ENCODE measurements at places on chromosomes 11 and 22.

DNA sequence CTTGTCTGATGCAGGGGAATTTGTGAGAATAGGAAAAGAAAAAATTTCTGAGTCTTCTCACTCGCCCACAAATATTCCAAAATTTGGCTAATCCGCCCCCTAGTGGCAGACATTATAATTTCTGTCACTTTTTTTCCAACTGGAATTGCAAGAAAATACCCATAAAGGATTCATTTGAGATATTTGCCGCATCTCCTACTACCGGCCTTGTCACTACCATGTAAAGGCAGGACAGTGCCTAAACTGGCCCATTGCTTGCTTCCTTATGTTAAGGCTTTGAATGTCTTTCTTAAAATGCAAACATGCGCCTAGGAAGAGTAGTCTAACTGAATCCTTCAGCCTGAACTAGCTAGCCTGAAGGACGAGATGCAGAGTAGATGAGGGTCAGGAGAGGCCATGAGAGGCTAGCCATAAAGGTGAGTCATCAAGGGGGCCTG is 9.3 kb upstream of the CEP295 start:
- no peak for DNase-seq

GRCh38 chr22:21000207-21000986 is 1.5 kb downstream of the THAP7 start:
- no peak for DNase-seq

- DNase-seq = no peak
These were observed 156.7 kb downstream of the CTTN start for GRCh38 chr11:70555078-70555477.

GRCh38 chr22:38879108-38879729 is 7.2 kb upstream of the CBX6 start:
- DNase-seq = no peak

DNA sequence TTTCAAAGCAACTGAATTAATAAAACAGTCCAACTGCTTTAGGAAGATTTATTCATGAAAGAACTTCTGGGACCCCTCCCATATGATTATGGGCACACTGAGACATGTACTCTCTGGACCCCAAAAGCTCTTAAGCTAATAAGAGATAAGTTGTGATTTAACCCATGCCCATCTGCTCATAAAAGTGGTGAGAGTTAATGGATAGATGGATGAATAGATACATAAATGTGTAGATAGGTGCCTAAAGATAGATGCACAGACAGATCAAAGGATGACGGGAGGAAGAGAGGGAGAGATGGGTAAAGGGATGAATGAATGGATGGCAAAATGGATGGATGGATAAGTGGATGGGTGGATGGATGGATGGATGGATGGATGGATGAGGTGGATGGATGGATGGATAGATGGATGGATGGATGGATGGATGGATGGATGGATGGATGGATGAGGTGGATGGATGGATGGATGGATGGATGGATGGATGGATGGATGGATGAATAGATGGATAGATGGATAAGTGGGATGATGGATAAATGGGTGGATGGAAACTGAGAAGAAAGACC is 29.4 kb upstream of the TH start:
- no peak for DNase-seq

DNA sequence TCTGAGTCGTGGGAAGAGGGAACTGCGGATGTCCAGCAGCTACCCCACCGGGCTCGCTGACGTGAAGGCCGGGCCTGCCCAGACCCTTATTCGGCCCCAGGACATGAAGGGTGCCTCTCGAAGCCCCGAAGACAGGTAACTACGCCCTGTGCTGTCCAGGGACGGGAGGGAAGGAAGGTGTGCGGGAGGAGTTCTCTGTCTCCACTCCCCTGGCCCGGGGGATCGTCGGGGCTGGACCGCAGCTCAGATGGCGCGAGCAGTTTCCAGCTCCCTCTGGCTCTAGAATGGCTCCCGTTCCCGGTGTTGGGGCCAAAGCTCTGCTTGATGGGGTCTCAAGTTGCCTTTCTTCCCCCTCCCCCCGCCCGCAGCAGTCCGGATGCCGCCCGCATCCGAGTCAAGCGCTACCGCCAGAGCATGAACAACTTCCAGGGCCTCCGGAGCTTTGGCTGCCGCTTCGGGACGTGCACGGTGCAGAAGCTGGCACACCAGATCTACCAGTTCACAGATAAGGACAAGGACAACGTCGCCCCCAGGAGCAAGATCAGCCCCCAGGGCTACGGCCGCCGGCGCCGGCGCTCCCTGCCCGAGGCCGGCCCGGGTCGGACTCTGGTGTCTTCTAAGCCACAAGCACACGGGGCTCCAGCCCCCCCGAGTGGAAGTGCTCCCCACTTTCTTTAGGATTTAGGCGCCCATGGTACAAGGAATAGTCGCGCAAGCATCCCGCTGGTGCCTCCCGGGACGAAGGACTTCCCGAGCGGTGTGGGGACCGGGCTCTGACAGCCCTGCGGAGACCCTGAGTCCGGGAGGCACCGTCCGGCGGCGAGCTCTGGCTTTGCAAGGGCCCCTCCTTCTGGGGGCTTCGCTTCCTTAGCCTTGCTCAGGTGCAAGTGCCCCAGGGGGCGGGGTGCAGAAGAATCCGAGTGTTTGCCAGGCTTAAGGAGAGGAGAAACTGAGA is 1.4 kb downstream of the ADM start:
- DNase-seq = peak; percentile 33

DNA sequence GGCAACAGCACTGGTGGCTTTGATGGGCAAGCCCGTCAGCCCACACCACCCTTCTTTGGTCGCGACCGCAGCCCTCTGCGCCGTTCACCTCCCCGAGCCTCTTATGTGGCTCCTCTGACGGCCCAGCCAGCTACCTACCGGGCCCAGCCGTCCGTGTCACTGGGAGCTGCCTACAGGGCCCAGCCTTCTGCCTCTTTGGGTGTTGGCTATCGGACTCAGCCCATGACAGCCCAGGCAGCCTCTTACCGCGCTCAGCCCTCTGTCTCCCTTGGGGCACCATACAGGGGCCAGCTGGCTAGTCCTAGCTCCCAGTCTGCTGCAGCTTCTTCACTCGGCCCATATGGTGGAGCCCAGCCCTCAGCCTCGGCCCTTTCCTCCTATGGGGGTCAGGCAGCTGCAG is 8.0 kb downstream of the RBM14 start:
- DNase-seq = no peak

DNA sequence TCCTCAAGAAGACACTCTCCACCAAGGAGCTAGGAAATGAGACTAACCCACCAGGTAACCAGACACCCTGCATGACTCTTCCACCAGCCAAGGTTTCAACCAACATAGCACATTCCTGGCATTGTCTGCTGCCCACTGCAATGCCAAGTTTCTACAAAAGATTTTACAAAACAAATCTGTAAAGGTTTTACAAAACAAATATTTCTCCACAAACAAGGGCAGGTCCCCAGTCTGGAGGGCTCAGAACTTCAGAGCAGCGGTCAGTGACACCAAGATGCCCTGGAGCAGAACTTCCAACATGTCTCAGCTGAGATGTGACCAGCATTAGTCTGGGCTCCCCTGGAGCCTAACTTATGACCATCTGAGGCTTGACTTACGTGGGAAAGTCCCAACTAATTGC is 14.0 kb downstream of the GALNT18 start:
- DNase-seq = no peak

- no peak for DNase-seq
These were observed 32.6 kb downstream of the PDE2A start for GRCh38 chr11:72641522-72642042.

DNA sequence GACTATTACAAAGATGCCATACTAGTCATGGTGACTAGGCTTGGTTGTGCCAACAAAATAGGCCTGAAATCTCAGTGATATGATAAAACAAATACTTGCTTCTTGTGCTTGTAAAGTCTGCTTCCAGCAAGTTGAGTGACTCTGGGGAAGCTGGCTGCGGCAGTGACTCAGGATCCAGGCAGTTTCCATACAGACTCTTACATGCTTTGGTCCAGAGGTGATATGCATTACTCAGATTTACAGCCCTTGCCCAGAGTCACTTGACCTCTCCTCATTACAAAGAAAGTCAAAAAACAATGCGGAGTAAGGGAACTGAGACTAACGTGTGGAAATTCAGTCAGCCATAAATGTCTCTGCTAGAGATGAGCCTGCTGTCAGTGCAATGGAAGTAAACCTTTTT is 387.5 kb downstream of the KCNA4 start:
- no peak for DNase-seq

GRCh38 chr11:115550291-115551059 is 46.3 kb upstream of the CADM1 start:
- no peak for DNase-seq

- peak; percentile 46 for DNase-seq
These were observed at the start of gene MAP6 for GRCh38 chr11:75668451-75669297. Gene MAP6, minus strand, starts transcription at chr11:75669038. Its CDS starts 669 bp downstream, at chr11:75668369.

Data from activated CD4-positive, alpha-beta memory T cell treated with anti-CD3 and anti-CD28 coated beads for 36 hours (primary cell).